ENCODE measurements at places on chromosomes 1 and 21.

DNA sequence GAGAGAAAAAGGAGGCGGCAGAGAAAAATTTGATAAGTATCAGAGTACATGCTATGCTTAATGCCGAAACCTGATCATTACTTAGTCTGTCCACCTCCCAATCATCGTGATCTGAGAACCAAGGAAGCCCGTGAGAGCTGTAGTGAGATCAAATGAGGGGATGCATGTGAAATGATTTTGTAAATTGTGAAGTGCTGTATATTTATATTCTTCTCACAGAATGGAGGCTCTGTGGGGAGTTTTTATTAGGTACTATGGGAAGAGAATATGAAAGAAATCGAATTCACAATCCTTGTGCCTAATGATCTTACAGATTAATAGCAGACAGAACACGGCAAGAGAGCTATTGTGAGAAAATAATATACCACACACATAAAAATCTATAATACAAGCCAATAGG is 115.5 kb downstream of the LYPLAL1 start:
- no peak for DNase-seq

GRCh38 chr1:203720242-203720641 is 44.7 kb upstream of the LAX1 start:
- DNase-seq: no peak

DNA sequence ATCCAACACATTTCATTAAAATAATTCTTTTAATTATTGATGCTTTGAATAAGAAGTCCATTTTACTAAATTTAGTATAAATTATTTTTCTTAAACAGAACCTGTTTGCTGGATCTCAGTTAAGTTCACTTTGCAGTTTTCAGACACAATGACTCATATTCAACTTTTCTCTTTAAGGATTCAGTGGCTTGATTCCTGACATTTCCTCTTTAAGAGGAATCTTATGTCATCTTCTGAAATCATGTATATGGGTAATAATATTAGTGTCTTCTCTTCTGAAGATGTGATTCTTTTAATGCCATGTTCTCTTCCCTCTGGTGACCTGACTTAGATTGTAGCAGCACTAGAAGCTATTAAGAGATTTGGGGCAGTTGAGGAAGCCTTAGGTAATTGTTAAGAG is 12.6 kb downstream of the CREG1 start:
- peak; percentile 28 for DNase-seq

GRCh38 chr1:26154750-26155149 is 4.1 kb upstream of the FAM110D start:
- DNase-seq: no peak

DNA sequence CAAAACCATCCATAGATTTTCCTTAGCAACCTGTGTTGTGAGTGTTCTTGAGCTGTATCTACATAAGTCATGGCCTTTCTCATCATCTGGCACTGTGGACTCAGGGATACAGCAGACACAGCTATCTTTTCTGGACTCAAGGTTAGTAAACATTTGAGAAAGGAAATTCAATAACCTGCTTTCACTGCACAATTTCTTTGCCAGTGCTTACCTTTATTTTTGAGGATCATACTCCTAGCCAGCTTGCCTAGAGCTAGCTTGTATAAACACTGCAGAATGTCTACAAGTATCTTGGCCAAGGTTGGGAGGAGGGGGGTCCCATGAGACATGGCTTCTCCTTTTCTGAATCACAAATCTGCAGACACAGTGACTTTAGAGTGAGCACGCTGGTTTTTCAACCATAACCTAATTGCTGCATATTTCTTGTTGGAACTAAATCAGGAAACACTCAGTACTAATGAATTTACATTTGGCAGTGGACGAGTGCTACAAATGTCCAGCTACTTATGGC is 27.2 kb downstream of the ADAMTS5 start:
- DNase-seq: peak; percentile 86

DNA sequence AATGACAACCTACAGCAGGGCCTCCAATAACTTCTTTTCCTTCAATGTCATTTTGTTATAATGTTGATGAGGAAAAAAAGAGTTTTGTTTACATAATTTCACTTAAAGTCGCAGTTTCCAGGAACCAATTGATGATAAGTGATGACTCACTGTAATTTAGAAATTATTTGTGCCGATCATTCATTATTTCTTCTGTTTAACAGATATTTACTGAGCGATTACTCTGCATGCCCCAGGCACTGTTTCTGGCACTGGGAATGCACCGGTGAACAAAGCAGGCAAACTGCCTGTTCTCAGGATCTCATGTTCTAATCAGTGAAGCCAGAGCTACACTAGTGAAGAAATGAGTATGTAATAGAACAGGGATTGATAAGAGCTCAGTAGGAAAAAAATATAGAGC is 403.4 kb downstream of the NTNG1 start:
- no peak for DNase-seq

DNA sequence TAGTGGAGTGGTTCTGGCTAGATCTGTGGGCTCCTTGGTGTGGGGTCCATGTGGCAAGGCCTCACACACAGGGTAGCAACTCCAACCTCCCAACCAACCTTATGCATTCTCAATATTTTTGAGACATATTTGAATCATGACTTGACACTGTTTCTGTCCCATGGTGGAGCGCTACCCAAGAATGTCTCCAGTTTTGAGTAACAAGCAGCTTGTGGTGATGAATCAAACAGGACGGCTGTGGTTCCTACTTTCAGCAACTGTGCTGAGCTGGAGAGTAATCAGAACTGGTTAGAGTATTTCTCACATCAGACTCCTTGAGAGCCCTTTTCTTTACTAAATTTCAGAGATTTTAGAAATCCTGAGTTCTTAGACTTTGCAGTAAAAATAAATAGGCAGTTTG is 3.1 kb downstream of the LCE3D start:
- no peak for DNase-seq

DNA sequence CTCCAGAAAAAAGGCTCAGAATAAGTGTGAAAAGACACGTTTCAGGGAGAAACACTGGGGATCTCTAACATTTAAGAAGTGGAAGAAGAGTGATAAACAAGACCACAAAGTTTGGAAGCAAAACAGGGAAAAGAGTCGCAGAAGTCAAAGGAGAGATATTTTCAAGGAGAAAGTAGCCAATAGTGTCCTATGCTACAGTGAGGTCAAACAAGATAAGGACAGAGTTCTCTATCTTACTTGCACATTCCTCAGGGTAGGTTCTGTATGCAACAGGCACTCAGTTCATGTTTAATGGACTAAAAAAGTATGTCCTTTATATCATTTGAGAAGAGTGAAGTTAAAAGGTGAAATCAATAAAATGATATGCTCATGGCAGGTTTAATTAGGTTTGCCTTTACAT is 13.8 kb upstream of the EDEM3 start:
- DNase-seq: no peak

- DNase-seq: peak; percentile 87
These were observed 335.7 kb upstream of the SNX7 start for GRCh38 chr1:98325646-98326440.

DNA sequence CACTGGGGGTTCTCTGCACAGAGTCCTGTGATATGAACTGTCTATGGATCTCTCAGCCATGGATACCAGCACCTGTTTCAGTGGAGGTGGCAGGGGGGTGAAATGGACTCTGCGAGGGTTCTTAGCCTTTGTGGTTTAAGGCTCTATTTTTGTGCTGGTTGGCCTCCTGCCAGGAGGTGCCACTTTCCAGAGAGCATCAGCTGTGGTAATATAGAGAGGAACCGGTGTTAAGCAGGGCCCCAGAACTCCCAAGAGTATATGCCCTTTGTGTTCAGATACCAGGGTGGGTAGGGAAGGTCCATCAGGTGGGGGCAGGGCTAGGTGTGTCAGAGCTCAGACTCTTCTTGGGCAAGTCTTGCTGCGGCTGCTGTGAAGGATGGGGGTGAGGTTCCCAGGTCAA is 330.0 kb upstream of the PLD5 start:
- no peak for DNase-seq

DNA sequence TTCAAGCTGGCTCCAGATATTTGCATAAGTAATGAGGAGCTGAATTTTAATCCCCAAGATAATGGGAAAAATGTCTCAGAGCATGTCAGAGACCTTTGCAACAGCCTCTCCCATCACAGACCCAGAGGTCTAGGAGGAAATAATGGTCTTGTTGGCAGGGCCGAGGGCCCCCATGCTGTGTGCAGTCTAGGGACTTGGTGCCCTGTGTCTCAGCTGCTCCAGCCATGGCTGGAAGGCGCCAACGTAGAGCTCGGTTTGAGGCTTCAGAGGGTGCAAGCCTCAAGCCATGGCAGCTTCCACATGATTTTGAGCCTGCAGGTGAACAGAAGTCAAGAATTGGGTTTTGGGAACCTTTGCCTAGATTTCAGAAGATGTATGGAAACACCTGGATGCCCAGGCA is 134.7 kb downstream of the LYPLAL1 start:
- DNase-seq: no peak

GRCh38 chr1:20729155-20729931 is 3.2 kb downstream of the SH2D5 start:
- no peak for DNase-seq

DNA sequence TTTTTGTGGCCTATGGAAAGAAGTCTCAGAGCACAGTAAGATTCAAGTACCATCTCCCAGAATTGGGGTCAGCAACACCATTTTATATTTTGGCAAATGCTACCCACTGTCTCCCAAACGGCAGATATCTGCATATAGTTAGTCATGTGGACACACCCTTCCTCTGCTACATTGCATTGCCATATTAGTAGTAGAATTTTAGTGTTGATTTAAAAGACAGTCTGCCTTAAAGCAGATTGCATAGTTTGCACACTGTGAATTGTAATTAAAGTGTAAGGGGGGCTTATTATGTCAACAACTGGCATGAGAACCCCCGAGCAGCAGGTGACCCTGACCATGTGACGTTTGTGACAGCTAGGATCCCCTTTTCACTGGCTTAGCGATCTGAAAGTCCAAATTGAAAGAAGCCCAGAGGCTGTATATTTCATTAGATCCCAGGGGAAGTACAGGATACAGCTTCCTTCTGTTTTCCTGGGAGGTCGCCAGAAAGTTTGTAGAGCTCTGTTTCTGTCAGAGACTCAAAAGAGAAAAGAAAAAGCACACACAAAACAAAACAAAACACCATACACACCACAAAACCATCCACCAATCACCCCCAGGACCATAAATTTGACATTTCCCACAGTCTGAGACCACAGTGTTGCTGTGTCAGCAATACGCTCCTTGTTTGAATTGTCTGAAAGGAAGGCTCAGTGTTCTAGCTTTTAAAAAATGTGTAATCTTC is 172.4 kb downstream of the NFIA start:
- DNase-seq: peak; percentile 68

DNA sequence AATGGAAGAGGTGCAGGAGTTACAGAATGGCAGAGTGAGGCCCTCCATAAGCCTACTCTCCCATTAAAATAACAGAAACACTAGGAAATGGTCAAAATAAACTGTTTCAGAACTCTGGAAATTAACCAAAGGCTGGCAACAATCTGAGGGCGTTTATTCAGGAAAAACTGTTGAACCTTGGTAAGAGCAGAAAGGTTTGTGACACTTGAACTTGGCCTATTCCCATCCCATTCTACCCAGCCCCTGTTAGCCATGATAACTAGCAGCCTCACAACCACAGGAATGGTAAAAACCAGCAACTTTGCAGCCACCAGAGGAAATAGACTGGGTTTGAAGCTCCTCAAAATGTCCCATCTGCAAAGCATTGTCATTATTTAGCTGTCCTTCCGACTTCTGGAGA is 256.8 kb downstream of the RHOU start:
- no peak for DNase-seq

DNA sequence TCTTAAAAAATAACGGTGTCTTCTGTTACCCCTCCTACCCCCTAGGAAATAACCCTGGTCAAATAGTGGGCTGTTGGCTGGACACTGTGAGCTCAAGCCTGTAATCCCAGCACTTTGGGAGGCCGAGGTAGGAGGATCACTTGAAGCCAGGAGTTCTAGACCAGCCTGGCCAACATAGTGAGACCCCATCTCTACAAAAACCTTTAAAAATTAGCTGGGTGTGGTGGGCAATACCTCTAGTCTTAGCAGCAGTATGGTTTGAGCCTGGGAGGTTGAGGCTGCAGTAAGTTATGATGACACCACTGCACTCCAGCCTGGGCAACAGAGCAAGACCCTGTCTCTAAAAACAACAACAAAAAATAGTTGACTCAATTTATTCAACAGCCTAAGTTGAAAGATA is 453.7 kb downstream of the SIPA1L2 start:
- DNase-seq: no peak

DNA sequence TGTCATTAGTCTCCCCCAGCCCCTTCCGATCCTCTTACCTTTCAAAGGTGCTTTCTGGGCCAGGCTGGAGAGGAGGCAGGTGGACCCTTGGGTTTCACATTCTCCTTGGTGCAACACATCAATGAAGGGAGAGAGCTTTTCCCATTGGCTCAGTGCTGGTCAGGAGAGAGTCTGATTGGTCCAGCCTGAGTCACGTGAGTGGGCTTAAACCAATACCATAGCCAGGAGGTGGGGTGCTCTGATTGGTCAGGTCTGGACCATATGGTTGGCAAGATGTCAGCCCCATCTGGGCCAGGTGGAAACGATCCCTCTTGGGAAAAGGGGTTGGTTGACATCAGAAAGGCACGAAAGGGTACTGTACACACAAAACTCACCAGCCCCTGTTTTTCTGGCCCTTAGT is 44.8 kb upstream of the ABCG1 start:
- no peak for DNase-seq

GRCh38 chr1:241323514-241324195 is 33.4 kb downstream of the RGS7 start:
- DNase-seq: peak; percentile 16

DNA sequence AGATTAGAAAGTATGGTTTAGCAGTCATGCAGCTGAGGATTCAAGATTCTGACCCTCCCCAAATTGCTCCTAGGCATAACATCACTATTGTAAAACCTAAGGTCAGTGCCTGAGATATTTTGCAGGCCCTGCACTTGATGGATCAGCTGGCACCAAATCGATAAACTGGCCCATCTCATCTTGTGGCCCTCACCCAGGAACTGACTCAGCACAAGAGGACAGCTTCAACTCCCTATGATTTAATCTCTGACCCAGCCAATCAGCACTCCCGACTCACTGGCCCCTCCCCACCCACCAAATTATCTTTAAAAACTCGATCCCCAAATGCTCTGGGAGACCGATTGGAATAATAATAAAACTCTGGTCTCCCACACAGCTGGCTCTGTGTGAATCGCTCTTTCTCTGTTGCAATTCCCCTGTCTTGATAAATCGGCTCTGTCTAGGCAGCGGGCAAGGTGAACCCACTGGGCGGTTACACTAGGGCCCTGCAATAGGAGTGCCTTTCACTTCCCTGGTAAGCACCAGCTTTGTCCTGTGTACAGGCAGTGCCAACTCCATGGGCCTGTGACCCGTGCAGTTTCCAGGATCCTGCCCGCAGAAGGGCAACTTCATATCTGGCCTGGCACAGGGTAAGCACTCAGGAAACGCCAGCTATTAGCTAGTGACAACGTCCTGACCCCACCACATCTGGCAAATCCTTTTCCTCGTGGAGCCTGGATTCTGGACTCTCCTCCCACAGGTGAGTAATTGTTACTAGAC is 28.7 kb upstream of the SLC2A5 start:
- no peak for DNase-seq

Measured in fibroblast of skin of abdomen (primary cell).